ENCODE measurements at places on chromosomes 7 and 10.

GRCh38 chr10:3781468-3782145, 3.4 kb downstream of the KLF6 start:
- DNase-seq: no peak

GRCh38 chr7:130435311-130435854, 5.4 kb downstream of the CEP41 start:
- no peak for DNase-seq

- no peak for DNase-seq
Measured at GRCh38 chr7:4113976-4114375, 568.1 kb upstream of the FOXK1 start.

GRCh38 chr10:43235070-43235900, 31.6 kb downstream of the RASGEF1A start:
- DNase-seq: no peak

DNA sequence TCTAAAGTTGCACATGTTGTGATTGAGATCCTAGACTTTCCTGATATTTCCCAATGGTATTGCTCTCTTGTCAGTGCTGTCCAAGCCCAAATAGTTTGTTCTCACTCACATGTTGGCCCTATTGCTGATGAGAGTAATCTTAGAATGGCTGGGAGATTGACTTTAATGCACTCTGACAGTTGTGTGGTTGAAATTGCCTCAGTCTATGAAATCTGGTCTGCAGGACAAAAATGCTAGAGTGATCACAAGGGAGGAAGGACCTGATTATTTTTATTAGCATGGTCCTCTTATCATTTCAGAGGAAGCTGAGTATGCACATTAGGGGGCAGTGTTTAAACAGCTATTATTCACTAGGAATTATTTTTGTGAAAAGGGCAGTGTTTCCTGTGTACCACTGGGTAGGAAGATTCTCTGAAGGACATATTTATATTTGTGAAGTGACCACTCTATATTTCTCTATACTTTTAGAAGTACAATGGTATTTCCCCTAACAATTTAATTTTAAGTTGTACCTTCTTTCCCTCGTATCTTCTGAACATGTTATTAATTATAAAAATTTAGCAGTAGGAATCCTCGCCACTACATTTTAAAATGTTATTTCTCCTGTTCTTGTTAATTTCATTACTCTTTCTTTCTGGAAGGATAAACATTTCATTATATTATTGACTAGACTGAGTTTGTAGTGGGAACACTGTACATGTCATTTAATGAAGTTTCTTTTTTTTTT, 64.4 kb downstream of the SUGCT start:
- DNase-seq: no peak

GRCh38 chr10:67004690-67005089, 78.9 kb downstream of the LRRTM3 start:
- no peak for DNase-seq

- DNase-seq: no peak
Measured at GRCh38 chr7:105677817-105678573, 96.7 kb upstream of the EFCAB10 start.

GRCh38 chr7:98165827-98166667, 45.2 kb upstream of the BHLHA15 start:
- peak; percentile 5 for DNase-seq

DNA sequence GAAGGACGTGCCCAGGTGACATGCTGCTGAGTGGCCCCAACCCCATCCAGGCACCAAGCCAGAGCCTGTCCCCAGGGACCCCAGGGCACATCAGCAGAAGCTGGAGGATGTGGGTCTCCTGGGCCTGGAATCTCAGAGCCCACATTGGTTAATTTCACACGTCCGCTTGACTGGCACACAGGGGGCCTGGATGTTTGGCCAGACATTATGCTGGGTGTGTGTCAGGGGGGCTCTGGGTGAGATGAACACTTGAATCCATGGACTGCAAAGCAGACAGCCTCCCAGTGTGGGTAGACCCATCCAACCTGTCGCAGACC, 79.1 kb upstream of the RET start:
- no peak for DNase-seq

DNA sequence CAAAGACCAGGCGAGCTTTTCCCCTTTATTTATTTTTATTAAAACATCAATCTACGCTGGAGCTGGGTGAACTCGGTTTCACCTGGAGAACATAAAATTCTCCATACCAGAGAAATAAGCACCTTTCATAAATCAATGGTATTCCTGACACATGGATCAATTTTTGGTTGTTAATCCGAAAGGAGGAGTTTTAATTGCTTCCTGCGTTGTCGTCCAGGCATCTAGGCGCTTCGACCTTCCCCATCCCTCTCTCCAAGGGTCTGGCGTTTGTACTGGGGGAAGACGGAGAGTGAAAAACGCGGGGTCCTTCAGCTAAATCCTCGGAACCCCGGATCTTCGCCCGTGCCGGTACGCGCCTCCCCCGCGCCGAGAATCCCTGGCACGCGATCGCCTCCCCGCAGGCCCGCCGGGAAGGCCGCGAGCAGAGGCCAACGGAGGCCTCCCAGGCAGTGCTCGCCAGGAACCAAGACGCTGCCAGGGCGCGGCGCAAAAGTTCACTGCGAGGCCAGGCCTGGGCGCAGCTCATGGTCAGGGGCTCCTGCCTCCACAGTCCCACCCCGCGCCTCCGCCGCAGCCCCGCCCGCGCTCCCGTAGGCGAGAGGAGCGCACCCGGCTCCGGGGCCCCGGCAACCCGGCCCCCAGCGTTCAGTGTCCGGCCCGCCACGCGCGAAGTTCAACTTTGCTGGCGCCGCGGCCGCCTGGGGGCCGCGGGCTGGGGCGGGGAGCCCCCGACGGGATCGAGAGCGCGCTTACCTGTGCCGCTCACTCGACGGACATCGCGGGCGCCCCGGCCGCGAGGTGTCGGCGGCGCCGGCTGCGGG, 8.3 kb upstream of the EBF3 start:
- DNase-seq: no peak

- no peak for DNase-seq
Measured at GRCh38 chr10:94232711-94233383, 129.9 kb downstream of the NOC3L start.

DNA sequence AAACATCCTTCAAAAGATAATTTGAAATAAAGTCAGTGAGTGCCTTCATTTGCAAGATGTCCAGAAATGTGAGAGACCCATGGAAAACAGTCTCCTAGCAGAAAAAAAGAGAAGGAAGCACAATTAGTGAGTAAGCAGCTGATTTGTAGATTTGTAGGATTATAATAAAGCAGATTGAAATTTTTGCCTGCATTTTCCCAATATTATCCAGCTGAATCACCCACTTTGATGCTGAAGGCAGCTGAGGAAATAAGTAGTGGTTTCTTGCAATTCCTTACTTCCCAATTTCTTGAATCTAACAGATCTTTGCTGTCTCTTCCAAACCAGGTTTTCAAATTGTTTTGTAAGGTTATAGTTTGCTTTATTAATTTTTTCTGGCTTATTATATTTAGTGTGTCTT, 181.4 kb downstream of the GNAT3 start:
- no peak for DNase-seq
